ENCODE measurements at places on chromosomes 7 and 10.

- peak; percentile 78 for DNase-seq
These were observed 9.2 kb downstream of the CPA2 start for GRCh38 chr7:130275826-130276297.

DNA sequence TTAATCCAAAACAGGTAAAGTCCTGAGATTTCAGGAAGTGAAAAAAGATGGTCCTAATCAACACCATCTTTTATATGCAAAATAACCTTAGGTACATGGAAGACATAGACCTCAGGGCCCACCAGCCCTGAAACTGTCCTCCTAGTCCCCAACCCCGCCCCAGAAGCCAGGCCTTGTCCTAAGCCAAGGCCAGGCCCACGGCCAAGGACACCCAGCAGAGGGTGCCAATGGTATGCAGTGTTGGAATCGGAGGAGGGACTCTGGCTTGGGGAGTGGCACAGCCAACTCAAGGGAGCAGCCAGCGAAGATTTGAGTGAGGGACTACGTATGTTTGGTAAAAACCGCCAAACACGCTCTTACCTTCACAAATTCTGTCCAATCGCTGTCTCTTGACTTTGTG lies 96.7 kb downstream of the ZRANB1 start:
- DNase-seq, result no peak

DNA sequence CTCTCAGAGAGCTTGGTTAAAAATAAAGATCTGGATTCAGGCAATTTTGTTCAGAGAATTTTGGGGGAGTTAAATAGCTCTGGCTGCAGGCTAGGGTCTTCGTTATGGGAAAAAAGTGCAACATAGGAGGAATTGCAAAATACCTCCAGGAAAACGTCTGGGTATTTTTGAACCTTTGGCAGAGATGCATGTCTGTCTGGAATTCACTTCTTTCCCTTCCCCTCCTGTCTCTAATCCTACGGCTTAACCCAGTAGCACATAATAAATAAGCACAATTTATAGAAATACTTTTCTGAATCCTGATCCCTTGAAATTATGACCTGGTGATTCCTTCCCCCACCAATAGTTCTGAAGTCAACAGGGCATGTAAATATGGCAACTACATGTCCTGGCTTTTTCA lies 19.3 kb upstream of the NUP205 start:
- no peak for DNase-seq

- no peak for DNase-seq
These were observed 8.5 kb downstream of the FAM53B start for GRCh38 chr10:124735491-124736286.

DNA sequence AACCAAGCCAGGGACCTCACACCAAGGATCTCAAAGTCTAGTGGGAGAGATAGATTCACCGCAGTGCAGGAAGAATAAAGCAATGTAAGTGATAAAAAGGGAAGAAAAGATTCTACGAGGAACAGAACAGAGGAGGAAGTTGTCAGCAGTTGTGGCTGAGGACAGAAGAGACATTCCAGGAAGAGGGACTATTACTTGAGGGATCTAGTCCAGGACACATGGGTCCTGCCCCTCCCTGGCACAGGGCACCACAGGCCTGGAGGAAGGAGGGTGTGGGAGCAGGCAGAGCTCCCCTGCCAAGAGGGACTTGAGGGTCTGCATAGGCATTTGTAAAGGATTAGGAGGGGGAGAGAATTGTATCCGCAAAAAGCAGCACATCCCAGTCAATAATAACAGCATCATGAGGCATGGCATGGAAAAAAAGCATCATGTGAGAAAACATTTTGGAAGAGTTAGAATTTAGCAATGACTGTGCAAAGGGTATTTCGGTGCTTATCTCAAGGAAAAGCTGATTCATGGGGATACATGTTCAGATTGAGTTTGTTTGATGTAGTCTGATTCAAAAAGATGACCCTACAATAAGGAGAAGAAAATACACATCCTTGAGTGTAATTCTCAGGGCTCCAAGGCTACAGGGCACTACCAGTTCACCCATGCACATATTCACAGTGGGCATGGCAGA lies 12.7 kb downstream of the C10orf71 start:
- DNase-seq, result no peak

All from HCEC 1CT (cell line).